ENCODE measurements at places on chromosomes 6 and 20.

GRCh38 chr6:129793447-129793846, 67.7 kb downstream of the TMEM244 start:
- DNase-seq: no peak

DNA sequence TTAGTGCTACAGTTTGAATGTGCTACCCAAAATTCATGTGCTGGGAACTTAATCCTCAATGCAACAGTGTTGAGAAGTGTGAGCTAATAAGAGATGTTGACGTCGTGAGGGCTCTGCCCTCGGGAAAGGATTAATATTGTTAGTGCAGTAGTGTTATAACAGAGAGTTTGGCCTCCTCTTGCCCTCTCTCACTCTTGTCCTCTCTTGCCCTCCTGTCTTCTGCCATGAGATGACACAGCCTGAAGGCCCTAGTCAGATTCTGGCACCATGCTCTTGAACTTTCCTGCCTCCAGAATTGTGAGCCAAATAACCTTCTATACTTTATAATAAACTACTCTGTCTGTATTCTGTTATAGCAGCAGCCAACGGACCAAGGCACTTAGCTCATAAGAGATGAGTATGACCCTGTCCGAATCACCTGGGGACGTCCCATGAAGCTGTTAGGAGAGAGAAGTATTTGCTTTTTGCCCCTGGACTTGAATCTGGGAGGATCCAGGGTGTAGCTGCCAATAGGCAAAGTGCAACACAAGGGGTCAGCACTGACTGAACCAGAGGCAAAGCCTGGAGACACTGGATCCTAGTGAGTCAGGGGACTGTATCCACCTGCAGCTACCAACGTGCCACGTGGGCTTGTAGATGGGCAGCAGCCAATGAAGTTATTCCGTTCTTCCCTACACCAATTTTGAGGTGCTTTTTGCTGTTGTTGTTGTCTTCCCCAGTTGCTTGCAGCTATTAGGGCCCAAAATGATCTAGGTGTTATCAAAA, 233.7 kb downstream of the THBS2 start:
- DNase-seq: no peak

- no peak for DNase-seq
These were observed 106.5 kb downstream of the MMS22L start for GRCh38 chr6:97176468-97176867.

GRCh38 chr20:22984606-22985005, 50.5 kb upstream of the SSTR4 start:
- DNase-seq: no peak

DNA sequence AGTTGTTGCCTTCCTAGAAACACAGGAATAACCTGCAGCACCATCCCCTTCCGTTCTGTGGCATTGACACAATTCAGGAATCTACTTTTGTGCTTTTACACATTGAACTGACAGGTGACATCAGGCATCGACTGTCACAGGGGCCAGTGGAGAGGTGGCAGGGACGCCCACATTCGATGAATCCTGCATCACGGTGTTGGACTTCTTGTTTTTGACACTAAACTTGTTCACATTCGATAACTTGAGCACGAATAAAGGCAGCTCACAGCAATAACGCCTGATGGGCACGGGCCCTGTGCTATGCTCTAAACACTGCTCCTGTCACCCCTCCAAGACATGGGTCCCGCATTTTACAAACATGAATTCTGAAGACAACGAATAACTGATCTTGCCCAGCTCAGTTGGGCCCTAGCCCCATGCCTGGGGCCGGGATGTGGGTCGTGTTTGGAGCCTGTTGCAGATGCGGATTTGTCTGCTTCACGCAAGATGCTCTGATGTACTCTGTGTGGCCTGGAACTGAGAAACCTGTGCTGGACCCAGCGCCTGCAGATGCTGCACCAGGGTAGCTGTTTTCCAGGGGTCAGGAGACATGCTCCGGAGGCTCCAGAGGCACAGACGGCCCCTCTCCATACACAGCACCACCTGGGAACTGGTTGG, 75.7 kb downstream of the TTLL2 start:
- DNase-seq: no peak

DNA sequence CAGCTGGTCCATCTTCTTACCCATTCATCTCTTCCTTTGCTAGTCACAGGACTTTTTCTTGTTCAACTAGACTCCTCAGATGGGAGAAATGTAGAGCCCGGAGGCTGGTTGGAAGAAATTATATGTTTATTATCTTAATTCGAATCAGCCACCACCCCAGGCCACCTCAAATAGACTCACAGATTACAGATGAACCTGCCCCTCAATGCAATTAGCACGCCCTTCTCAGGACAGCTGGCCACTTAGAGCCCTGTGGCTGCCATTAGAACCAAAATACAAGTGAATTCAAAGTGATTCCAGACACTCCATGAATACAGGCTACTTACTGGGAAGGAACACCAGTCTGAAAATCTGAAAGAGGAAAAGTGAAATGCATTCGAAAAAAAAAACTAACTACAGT, 176.4 kb downstream of the MAFB start:
- no peak for DNase-seq

DNA sequence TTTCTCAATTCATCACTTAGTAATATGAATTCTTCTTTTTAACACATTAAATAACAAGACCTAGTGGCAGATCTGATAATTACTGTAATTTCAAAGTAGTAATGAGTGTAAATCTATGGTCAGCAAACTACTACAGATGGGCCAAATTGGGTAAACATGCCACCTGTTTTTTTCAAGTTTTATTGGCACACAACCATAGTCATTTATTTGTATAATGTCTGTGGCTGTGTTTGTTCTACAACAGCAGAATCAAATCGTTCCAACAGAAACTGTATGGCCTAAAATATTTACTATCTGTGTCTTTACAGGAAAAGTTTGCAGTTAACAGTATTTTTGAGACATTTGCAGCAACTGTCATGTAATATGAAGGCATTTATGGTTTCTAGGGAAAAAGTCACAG, 86.1 kb upstream of the EYA2 start:
- peak; percentile 46 for DNase-seq

GRCh38 chr6:70763754-70764510, 96.2 kb downstream of the SMAP1 start:
- no peak for DNase-seq

DNA sequence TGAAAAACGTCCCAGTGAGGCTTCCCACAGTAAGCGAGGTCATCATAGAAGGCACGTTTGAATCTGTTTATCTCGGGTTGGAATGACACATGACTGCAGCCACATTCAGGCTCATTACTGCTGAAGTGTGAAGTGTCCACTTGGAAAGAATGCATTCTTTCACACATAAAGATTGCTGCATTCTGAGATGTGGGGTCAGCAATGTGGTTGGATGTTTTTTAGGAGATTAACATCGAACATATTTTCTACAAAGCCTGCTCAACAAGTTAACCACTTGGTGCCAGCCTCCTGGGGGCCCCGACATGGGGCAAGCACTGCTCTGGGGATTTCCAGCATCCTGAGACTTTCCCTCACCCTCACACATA, 79.9 kb downstream of the BMP6 start:
- DNase-seq: no peak

DNA sequence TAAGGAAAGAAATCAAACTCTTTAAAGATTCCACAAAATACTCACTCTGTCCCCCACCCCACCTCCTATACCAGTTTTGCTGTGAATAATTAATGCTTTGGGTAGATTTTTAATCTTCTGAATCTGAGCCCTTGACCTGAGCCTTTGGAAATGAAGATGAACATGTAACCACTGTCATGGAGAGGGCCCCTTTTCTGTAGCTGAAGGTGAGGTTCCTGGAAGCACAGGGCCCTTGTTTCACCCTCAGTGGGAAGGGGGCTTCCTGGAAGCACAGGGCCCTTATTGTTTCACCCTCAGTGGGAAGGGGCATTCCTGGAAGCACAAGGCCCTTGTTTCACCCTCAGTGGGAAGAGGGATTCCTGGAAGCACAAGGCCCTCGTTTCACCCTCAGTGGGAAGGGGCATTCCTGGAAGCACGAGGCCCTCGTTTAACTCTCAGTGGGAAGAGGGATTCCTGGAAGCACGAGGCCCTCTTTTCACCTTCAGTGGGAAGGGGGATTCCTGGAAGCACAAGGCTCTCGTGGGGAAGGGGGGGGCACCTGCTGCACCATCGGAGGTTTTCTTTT, 75.7 kb downstream of the DACT2 start:
- DNase-seq: no peak

DNA sequence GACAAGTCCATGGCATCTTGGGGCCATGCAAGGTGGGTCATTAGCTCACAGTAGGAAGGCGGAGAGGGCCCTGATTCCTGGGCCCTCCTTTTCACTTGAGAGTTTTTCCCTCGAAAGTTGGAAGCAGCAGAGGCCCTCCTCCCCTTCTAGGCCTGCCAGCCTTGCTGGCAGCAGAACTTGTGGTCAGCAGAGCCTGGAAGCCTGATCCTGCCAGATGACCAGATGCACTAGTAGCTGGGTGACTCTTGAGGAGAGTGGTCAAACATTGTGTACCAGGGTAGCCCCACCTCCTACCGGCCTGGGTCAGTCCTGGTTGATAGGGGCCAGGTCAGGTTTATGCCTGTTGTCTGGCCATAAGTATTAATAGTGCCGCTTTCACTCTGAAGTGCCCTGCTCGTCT, 3.8 kb upstream of the HMGA1 start:
- no peak for DNase-seq

DNA sequence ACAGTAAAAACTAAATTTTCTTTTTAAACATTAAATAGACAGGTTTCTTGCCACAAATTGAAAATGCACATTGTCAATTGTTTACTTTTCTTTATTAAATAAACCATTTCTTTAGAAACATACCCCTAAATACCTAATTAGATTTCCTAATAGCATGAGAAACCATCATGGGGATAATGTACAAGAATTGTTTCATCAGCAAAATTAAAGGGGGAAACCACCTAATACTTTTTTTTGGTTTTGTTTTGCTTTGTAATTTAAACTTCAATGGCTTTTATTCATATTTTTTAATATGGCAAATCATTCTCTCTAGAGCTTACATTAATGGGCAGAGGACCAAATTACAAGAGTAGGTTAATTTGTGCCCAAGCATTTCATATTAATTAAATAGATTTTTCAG, 987.9 kb downstream of the EPHA7 start:
- DNase-seq: no peak

DNA sequence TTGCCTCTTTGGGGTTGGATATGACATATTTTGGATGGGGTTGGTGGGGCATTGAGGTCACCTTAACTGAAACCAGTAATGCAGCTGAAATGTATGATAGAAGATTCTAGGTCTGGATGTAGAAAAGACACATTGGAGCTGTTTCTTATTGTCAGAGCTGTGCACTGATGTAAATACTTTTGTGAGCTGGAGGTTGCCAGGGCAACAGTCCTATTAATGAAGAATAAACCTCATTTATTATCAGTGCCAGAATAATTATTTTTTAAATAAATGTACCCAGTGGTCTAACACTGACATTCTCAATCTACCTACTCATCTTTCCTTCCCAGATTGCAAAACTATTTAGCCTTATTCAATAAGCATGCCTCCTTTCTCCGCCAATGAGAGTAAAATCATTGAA, 57.0 kb downstream of the CAP2 start:
- DNase-seq: no peak

GRCh38 chr6:12339808-12340487, 49.8 kb downstream of the EDN1 start:
- no peak for DNase-seq

DNA sequence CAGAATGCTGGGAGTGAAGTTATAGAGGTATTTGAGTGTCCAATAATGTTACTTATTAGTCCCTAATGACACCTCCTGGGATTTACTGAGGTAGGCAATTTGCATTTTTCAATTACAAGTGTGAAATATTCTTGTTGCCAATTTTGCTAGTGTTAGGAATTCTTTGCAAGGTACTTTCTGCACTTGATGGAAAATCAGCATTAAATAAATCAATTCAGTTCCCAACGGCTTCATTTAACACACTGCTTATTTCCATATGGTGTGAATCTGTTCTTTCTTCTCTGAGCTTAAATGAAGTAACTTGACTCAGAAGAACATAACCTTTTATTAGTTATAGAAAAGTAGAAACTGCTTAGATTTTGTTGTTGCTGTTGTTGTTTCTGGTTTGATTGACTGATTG, 21.2 kb downstream of the CCN2 start:
- DNase-seq: no peak

DNA sequence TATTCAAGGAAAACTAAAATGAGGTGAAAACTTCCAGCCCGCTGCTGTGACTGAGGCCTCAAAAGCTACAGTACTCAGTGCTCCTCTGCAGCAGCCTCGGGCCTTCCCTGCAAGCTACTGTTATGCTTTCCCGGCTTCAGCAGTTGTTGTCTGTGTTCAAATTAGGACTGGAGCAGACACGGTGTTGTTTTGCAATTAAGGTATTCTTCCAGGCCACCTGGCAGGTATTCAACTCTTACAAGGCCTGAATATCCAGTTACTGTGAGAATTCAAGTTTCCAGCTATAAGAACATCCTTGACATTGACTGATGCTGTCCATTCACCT, 10.7 kb downstream of the TXNDC5 start:
- DNase-seq: no peak

GRCh38 chr20:35405775-35406174, 6.0 kb downstream of the UQCC1 start:
- DNase-seq: no peak

- no peak for DNase-seq
These were observed 2.3 kb downstream of the KCNK15 start for GRCh38 chr20:44748005-44748370.

GRCh38 chr6:20411953-20412681, 10.4 kb downstream of the E2F3 start:
- no peak for DNase-seq

DNA sequence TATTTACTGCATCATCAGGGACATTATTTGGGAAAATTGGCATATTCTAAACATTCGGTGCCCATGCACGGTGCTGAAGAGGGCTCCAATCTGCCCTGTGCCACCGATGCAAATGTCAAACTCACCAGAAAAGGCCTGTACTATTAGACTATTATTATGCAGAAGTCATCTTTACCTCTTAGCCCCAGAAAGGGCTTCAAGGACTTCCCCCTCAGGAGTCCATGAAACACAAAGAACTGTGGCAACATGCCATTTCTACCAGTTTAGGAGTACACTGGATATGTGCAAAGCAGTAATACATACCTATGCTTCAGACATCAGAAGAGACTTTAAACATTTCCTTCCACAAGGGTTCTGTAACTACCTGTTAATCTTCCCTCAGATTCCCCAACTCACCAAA, 8.6 kb downstream of the DIDO1 start:
- no peak for DNase-seq

GRCh38 chr6:49649988-49650387, 13.3 kb upstream of the RHAG start:
- no peak for DNase-seq

DNA sequence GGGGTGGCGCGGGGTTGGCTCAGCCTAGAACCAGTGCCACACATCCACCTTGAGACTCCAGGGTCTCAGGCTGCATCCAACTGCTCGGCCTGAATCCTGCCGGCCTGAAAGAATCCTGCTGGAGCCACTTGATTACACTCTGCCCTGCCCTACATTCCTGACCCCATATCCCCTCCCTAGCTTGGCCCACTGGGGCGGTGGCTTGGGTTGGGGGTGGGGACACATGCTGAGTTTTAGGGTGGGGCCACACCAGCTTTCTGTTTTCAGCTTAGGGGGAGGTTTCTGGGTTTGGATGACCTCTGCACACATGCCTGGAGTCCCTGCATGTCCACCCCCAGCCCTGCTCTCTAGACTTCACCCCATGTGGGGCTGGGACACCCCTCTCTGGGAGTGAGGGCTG, 6.8 kb downstream of the ITPR3 start:
- no peak for DNase-seq
